Brain (organoid and tissue), 16 donors: ENCODE measurements at places on chromosomes 4 and X. TPM values are rescaled to one million over a fixed set of nuclear protein-coding genes. Genes with fewer than 3 reads are reported as not detected.

The SPARCL1 gene
- 345 TPM for polyA plus RNA-seq

DNA sequence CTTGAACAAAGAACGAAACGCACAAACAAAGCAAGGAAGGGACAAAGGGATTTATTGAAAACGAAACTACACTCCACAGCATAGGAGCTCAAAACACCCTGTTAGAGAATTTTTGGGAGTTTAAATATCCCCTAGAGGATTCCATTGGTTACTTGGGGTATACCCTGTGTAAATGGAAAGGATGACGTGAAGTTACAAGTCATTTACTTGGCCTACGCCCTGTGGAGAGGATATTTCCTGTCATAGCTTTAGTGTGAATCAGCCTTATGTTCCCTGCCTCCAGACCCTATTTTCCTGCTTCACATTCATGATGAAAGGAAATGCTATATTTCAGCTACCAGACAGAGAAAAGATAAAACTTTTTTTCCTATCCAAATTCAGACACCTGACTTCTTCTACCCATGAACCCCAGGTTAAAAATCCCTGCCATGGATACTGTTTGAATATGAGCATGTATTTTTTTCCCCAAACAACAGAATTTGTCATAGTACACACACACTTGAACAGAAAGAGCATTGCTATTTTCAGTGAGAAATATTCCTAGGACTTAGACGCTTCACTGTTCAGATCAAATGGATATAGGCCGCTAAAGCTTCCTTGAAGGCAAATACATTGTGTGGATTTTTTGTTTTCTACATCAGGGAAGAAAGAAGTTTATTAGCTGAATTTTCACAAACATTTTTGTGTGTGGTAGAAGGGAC, 20.4 kb downstream of the PIN4 start:
- no peak for DNase-seq

DNA sequence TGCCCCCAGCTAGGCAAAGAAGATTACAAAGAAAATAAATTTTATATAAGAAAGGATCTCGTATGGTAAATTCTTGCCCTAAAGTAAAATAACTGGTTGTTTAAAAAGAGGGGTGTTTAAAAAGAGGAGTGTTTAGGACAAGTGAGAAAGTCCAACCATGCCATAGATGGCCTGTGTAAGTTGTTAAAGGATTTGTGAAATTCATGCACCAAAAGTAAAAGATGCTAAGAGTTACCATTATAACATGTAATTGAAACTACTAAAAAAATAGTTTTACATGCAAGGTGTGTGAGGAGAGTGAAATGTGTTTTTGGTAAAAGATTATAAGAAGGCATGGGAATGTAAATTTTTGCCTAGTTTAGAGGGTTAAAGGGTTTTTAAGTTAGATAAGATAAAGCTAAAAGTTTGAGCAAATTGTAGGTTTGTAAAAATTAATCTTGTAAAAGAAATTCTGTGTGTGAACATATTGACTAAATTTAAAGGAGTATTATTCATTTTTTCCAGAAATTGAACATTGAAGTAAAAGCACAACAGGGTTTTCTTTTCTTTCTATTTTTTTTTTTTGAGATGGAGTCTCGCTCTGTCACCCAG, 20.1 kb downstream of the HTT-AS start:
- no peak for DNase-seq

DNA sequence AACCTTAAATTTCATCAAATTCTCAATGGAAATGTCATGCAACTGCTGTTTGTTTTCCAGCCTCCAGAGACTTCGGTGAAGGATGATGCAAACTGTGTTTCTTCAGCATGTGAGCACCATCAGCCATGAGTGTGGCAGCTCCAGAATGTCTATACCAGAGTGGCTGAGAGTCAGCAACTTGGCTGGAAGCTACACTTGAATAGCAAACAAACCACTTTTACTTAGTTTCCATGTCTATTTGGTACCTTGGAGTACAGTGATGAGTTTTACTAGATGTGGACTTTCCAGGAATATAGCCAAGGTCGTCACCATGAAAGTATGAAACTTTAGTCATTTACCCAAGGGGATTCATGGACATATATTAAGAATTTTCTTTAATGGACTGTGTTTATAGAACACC, 4.3 kb upstream of the IL21 start:
- no peak for DNase-seq

- peak; percentile 75 for DNase-seq
These were observed 542 bp downstream of the RNF150 start for GRCh38 chr4:141132709-141133145.
